ENCODE measurements at places on chromosomes 4 and X. TPM values are rescaled to one million over a fixed set of nuclear protein-coding genes. Genes with fewer than 3 reads are reported as not detected.

Gene CAMK2D
- total RNA-seq: 28.3 TPM

- DNase-seq: peak; percentile 69
- H3K4me1 ChIP-seq: peaks cover 21% of the 10 kb centered on the region
- peak overlapping the region; percentile 98 for H3K27ac ChIP-seq
- no peaks in the 10 kb centered on the region for H3K27me3 ChIP-seq
- peaks cover 24% of the 10 kb centered on the region for H3K36me3 ChIP-seq
Observed at GRCh38 chr4:107862658-107863057, 37.9 kb downstream of the SGMS2 start.

Gene PF4V1
- not detected for total RNA-seq

DNA sequence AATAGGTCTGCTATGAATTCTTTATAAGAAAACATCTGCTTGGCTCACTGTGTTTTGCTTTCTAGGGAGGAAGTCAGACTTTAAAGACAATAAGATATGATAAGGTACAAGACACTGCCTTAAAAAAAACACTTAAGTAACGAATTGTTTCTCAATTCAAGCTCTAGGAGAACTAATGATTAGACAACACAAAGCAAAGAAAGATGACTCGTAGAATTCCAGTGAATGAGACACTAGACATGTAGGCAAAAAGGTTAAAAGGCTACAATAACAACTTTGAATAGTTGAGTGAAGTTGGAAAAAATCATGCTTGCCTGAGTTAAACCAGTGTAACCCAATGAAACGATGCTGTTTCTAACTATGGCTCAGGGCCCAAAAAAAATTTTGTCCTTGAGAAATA lies 344.4 kb upstream of the ACTRT1 start:
- H3K4me1 ChIP-seq: no peaks in the 10 kb centered on the region
- DNase-seq: no peak
- H3K27ac ChIP-seq: no peak overlapping the region
- H3K4me3 ChIP-seq: no peak overlapping the region

GRCh38 chrX:11215191-11215921 lies 77.9 kb upstream of the AMELX start:
- no peak overlapping the region for H3K4me3 ChIP-seq
- DNase-seq: no peak
- H3K27ac ChIP-seq: no peak overlapping the region
- H3K4me1 ChIP-seq: no peaks in the 10 kb centered on the region
- no peaks in the 10 kb centered on the region for H3K36me3 ChIP-seq

Gene OTC
- not detected for total RNA-seq

DNA sequence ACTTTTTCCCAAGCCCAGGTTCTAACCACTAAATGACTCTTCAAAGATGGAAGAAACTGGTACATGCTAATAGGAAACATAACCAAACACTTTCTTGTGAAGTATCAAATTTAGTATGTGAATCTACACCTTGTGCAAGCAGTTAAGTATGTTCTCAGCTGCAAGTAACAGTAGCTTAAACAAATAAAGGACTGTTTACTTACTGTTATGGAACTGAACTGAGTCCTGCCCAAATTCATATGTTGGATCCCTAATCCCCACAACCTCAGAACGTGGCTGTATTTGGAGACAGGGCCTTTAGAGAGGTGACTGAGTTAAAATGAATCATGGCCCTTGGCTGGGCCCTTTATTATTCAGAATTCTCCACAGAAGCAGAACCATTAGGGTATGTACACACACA lies 178.7 kb downstream of the KDR start:
- H3K4me3 ChIP-seq: no peak overlapping the region
- H3K27me3 ChIP-seq: no peaks in the 10 kb centered on the region
- no peak overlapping the region for H3K27ac ChIP-seq
- H3K36me3 ChIP-seq: no peaks in the 10 kb centered on the region
- no peak for DNase-seq

DNA sequence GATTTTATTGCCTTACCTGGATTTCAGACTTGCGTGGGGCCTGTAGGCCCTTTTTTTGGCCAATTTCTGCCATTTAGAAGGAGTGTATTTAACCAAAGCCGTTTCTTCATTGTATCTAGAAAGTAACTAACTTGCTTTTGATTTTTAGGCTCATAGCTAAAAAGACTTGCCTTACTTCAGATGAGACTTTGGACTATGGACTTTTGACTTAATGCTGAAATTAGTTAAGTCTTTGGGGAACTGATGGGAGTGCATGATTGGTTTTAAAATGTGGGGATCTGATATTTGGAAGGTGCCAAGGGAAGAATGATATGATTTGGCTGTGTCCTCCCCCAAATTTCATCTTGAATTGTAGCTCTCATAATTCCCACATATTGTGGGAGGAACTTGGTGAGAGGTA lies 7.7 kb upstream of the UGT2B10 start:
- no peak overlapping the region for H3K27ac ChIP-seq
- H3K36me3 ChIP-seq: no peaks in the 10 kb centered on the region
- DNase-seq: no peak
- no peak overlapping the region for H3K4me3 ChIP-seq
- H3K4me1 ChIP-seq: no peaks in the 10 kb centered on the region

DNA sequence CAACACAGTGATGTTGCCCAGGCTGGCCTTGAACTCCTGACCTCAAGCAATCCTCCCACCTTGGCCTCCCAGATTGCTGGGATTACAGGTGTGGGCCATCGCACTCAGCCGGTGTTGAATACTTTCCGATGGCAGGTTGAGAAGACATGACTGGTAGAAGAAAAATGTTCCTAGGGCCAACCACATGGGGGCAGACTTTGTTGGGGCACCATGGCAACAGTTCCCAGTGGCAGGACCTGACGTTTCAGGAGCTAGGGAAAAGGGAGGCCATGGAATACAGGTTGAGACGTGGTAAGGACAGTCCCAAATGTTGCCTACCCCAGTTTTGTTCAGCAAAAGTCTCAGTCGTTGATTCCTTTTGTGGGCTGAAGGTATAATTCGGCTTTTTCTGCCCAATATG lies 134.6 kb downstream of the ASMT start:
- no peak overlapping the region for H3K4me3 ChIP-seq
- DNase-seq: no peak
- H3K27me3 ChIP-seq: no peaks in the 10 kb centered on the region
- H3K4me1 ChIP-seq: no peaks in the 10 kb centered on the region
- H3K27ac ChIP-seq: no peak overlapping the region
- H3K36me3 ChIP-seq: no peaks in the 10 kb centered on the region

- H3K27me3 ChIP-seq: no peaks in the 10 kb centered on the region
- no peak overlapping the region for H3K4me3 ChIP-seq
- peaks cover 19% of the 10 kb centered on the region for H3K4me1 ChIP-seq
Observed at GRCh38 chr4:128228845-128229795, 58.5 kb downstream of the PGRMC2 start.

DNA sequence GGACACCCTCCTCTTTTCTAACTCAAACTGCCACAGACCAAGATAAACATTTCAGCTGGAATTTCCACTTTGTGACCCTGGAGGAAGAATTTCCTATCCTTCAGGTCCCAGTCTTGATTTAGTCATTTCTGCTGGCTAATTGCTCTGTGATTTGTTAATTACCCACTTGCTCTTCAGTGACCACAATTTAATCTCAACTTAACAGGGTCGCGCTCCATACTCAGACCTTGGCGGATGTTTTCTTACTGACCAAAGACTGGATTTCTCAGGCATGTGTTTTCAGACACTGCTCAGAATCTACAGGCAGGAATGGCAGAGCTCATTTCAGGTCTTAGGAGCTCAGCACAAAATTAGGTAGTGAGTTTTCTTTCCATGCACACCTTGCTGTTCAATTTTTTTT lies 188.9 kb downstream of the ASMT start:
- H3K4me3 ChIP-seq: no peak overlapping the region
- no peaks in the 10 kb centered on the region for H3K36me3 ChIP-seq
- no peak for DNase-seq
- H3K27ac ChIP-seq: no peak overlapping the region
- H3K27me3 ChIP-seq: no peaks in the 10 kb centered on the region

- H3K36me3 ChIP-seq: no peaks in the 10 kb centered on the region
- no peaks in the 10 kb centered on the region for H3K4me1 ChIP-seq
- H3K4me3 ChIP-seq: no peak overlapping the region
- H3K27me3 ChIP-seq: peaks cover 33% of the 10 kb centered on the region
Observed at GRCh38 chr4:147078875-147079658, 133.4 kb upstream of the TTC29 start.

Gene SPANXC
- not detected for total RNA-seq

DNA sequence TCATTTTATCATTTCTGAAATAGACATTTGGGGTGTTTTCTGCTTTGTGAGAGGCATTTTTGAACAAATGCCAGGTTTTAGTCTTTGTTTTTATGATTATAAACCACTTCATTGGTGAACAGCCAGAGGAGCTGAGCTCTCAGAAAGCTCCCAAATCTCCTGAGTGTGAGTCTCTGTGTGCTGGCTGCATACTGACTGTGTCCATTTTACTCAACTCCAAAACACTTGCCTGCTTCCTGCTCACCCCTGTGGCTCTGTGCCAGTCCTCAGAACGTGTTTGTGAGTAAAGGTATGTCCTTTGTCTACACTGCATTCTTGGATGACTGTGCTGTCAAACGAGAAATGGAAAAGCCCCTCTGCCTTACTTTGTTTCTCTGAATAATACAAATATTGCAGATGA lies 5.4 kb upstream of the LRAT start:
- H3K36me3 ChIP-seq: peaks cover 3% of the 10 kb centered on the region
- peak; percentile 31 for DNase-seq
- peaks cover 9% of the 10 kb centered on the region for H3K4me1 ChIP-seq
- H3K4me3 ChIP-seq: no peak overlapping the region
